NCI-H345 (cell line): ENCODE measurements at places on chromosomes 12 and 14.

- no peak for DNase-seq
Observed at GRCh38 chr12:12398026-12398859, 41.4 kb downstream of the BORCS5 start.

- DNase-seq: no peak
Observed at GRCh38 chr12:50825372-50825838, 17.3 kb upstream of the TMPRSS12 start.

- no peak for DNase-seq
Observed at GRCh38 chr12:4086481-4086880, 187.1 kb upstream of the CCND2 start.

GRCh38 chr14:74542056-74542685, 48.6 kb downstream of the ISCA2 start:
- no peak for DNase-seq

- DNase-seq: no peak
Observed at GRCh38 chr14:32230181-32230580, 27.1 kb upstream of the RNU6-8 start.

GRCh38 chr14:42460673-42461072, 854.0 kb downstream of the LRFN5 start:
- DNase-seq: no peak

DNA sequence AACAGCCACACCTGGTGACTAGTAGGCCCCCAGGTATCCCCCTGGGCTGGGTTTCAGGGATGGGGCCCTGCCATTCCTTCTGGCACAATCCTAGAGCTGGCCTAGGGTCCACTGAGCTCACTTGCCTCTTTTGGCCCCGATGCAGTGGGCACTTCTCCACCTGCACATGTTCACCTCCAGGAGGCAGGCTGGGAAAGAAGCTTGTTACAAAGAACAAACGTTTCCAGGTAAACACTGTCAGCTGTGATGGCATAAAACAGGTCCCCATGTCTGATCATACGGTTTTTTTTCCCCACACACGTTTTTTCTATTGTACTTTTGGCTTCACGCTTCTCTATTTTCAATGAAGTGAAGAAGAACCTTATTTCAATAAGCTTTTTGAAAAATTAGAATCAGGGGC, 15.8 kb upstream of the HVCN1 start:
- DNase-seq: peak; percentile 55

DNA sequence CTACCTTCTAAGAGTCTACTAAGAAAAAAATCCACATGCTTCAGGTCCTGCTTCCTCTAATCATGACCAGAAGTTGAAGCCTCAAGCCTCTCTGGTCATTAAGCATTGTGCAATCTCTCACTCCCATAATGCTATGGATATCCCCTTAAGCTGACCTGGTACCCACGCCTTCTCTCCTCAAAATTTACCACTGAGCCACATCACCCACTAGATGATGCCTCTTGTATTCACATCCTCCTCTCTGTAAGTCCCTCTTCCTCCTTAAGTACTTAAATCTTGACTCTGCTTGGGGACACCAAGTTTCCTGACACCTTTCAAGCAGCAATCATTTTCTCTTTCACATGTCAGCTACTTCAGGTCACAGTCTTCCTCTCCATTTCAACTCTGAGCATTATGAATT, 9.8 kb downstream of the GALNT4 start:
- no peak for DNase-seq

GRCh38 chr14:75155169-75155568, 21.2 kb downstream of the TMED10 start:
- DNase-seq: no peak

DNA sequence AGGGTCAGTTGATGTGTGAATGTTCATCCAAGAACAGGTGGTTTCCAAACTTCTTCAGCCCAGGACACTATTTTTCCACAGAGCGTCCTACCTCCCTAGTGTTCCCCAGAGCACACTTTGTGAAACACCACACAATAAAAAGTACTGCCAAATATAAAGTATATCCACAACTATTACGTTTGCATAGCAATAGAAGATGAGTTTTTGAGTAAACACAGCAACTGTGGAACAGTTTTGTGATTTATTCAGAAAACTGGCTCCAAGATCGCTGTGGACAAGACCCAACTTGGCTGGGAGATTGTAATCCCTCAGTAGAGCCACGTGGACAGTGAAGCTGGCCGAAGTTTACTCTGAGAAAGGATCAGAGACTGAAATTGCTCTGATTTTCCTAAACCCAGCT, 14.5 kb upstream of the MAP1LC3B2 start:
- no peak for DNase-seq

GRCh38 chr14:75589931-75590330, 11.5 kb downstream of the FLVCR2 start:
- DNase-seq: no peak

DNA sequence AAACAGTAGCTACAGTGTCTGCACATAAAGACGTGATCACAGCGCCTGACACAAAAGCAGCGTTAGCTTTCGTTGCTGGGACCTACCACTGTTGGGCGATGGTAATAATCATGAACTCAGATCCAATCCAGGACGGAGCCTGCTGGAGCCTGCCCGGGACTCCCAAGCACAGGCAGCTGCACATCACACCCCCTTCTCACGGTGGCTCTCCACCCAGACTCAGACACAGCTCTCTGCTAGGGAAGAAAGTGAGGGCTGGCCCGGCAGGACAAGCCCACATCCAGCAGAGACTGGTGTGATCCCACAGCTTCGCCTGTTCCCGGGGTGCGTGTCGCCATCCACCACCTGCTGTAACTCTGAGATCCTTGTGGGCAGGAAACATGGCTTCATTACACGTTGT, 49.9 kb upstream of the FOXN3 start:
- no peak for DNase-seq

DNA sequence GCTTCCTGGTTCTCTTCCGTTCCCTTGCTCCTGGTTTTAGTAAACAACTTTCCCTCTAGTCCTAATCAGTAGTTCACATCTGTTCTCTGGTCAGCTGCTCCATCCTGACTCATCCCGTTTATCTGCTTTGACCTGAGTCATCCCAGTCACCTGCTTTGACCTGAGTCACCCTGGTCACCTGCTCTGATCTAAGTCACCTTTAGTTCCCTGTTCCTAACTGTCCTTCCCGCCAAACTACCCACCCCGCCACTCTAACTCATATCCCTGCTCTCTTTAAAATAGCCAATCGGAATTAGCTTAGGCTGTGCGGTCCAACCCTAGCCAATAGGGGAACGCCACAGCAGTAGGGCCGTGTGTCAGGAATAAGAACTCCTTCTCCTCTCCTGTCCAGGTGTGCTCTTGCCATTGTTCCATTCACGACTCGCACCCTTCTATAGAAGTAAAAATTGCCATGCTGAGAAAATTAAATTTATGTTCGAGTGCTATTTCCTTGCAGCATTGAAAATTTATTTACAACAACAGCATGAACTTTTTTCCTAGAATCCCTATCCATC, 3.1 kb upstream of the ANKRD33 start:
- no peak for DNase-seq

DNA sequence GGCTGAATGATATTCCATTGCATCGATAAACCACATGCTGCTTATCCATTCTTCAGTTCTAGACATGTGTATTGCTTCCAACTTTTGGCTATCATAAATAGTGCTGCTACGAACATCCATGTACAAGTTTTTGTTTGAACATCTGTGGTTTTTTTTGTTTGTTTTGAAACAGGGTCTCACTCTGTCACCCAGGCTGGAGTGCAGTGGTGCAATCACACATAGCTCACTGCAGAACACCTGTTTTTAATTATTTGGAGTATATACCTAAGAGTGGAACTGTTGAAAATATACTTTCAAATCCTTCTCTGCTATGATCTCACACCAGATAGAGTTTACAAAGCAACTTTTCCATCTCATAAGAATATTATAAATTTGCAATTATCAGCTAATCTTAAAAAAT, 124.2 kb downstream of the TTC7B start:
- no peak for DNase-seq
